ENCODE measurements at places on chromosomes 7 and 10.
A peak's percentile ranks its signal among the peaks of the same experiment; 100 is the strongest.

GRCh38 chr10:65501259-65501658 is 1424.6 kb upstream of the LRRTM3 start:
- DNase-seq, result no peak

- peak; percentile 97 for DNase-seq
Measured at GRCh38 chr10:80158598-80159127, 26.1 kb downstream of the PLAC9 start.

- no peak for DNase-seq
Measured at GRCh38 chr7:115058726-115059125, 136.8 kb downstream of the MDFIC start.

- no peak for DNase-seq
Measured at GRCh38 chr7:94612661-94613060, 43.3 kb downstream of the SGCE start.

DNA sequence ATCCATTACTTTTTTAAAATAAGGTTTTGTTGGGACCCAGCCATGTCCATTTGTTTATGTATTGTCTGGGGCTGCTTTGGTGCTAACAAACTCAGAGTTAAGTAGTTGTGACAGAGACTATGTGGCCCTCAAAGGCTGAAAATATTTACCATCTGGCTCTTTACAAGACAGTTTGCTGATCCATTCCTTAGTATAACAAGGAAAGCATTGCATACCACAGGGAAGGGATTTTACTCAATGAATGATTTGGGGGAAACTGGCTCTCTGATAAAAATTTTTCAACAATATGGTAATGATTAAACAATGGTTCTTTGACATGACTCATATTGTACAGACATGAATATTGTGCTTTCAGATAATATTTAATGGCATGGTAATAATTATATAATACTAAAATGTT is 738.1 kb downstream of the KCNMA1 start:
- no peak for DNase-seq

- DNase-seq, result peak; percentile 69
Measured at GRCh38 chr7:18117482-18117881, 89.8 kb upstream of the PRPS1L1 start.

DNA sequence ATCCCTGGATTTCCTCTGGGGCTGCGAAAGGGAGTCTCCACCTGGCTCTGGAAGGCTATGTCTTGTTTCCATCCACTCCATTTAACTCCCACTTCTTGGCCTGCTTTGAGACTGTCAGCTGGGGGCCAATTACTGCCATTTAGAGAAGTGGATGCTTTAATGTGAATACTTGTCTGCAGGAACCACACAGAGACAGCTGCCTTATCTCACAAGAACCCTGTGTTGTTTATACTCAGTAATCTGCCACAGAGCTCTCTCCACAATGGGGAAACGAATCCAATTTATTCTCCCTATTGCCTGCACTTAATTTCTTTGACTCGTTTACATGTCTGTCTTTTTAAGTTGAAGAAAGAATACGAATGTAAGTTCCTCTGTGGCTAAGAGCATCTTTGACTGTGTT is 787.0 kb upstream of the C7orf33 start:
- DNase-seq, result no peak

- peak; percentile 27 for DNase-seq
Measured at GRCh38 chr7:157564517-157565177, 227.8 kb downstream of the DNAJB6 start.

DNA sequence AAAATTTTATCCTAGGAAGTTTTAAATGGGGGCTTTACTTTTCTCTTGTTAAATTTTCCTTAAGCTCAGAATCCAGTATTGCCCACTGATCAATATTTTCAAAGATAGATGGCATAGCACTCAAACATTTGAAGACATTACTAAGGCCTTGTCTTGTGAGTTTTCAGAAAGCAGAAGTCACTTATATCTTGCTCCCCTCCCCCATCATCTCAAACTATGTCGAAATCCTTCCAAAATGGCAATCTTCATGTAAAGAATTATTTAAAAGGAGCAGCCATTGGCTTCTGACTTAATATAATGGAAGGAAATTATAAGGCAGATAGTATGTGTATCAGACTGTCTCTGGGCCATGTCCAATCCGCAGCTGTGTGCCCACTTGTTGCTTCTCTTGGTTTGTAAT is 553.5 kb upstream of the C7orf33 start:
- no peak for DNase-seq

DNA sequence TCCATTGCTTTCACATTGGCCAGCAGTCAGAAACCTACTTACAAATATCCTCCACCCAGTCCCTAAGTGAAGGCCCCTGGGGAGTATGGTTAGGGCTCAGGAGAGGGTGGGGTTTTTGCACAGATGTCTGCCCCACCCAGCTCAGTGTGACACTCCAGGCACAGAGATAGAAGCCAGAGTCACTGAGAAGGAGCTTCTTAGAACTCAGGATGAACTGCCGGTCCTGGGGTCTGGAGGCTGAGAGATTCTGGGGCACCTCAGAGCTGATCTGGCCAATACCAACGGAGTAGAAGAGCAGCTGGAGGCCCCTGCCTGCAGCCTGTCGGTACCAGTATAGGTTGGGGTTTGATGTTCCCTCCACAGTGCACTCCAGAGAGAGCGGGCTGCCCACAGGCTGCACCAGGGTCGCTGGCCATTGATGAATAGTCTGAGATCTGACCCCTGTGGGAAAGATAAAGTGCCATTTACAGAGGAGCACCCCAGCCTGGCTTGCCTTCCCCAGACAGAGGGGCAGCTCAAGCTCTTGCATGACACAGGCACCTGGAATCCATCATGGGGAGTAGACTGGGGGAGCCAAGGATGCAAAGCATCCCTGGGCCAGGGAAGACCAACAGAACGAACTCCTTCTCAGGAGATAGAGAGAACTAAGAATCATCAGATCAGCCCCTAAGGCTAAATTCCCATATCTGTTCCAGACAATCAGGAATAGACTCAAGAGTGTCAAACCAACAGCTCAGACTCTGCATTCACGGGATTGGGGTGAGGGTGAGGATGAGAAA is 41.9 kb downstream of the PRSS2 start:
- peak; percentile 6 for DNase-seq

GRCh38 chr7:20359341-20359963 is 28.8 kb downstream of the ITGB8 start:
- no peak for DNase-seq

DNA sequence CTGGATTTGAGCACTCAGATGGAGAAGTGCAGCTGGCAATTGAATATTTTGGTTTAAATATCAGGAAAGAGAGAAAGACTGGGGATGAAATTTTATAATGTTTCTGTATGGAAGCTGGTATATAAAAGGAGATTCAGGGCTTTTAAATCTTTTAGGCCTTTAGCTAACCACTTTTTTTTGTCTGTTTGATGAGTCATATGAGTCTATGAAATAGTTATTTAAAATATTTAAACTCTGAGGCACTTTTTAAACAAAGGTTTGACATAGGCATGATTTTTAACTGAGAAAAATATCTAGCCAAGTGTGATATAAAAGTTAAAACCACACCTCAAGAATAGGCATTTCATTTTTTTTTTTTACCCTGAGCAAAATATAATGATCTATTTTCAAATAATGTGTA is 944.3 kb downstream of the GATA3 start:
- no peak for DNase-seq

DNA sequence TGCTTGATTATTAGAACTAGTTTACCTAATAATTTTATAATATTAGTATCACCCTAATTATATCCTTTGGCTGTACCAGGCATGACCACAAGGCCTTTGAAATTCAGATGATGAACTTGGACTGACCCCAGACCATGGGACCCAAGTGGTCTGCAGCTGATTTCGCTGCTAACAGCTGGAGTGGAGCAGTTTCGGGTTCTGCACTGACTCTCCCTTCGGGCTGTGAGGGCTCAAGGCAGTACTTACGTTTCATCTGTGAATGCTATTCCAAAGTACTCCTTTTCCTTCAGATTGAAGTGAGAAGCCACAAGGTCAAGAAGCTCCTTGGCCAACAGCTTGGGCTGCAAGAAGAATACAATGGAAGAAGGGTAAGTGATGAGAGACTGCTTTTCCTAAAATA is 223.8 kb downstream of the PRPF18 start:
- no peak for DNase-seq

GRCh38 chr7:70607759-70608158 is 524.2 kb upstream of the GALNT17 start:
- DNase-seq, result no peak

- peak; percentile 50 for DNase-seq
Measured at GRCh38 chr10:114042895-114043531, 653 bp upstream of the ADRB1 start.

GRCh38 chr10:76456197-76456596 is 1024.8 kb downstream of the LRMDA start:
- peak; percentile 7 for DNase-seq

- no peak for DNase-seq
Measured at GRCh38 chr10:100984672-100985177, 2.6 kb downstream of the MRPL43 start.

DNA sequence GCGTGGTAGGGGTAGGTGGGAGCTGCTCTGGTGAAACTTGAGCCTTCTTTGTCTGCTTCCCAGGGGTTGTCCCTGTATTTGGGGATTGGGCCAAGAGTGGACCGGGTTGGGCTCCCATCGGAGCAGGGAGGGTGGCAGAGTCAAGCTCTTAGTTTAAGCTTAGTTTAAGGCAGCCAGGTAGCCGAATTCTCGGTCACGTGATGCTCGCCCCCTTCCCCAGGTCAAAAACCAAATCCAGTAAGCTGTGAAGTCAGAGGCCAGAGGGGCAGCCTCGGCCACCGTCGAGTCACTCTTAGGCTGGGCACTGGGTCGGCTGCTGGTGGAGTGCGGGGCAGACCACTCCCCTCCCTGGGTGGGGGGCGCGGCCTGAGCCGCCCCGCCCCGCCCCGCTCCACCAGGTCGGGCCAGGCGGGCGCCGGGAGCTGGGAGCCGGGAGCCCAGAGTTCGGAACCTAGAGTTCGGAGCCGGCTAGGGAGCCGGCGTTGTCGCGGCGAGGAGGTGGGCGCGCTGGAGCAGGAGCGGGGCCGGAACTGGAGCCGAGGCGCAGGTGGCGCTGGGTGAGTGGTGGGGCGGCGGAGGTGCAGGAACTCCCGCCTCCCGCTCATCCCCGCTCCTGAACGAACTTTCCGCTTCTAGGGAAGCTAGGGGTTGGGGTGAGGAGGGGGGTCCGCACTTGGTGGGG is 2.8 kb upstream of the LZTS2 start:
- DNase-seq, result peak; percentile 42

- DNase-seq, result no peak
Measured at GRCh38 chr10:122484276-122485060, 23.1 kb downstream of the HTRA1 start.

- no peak for DNase-seq
Measured at GRCh38 chr7:141704112-141704511, 2.1 kb upstream of the DENND11 start.

GRCh38 chr7:17679458-17679857 is 260.8 kb downstream of the SNX13 start:
- peak; percentile 65 for DNase-seq

DNA sequence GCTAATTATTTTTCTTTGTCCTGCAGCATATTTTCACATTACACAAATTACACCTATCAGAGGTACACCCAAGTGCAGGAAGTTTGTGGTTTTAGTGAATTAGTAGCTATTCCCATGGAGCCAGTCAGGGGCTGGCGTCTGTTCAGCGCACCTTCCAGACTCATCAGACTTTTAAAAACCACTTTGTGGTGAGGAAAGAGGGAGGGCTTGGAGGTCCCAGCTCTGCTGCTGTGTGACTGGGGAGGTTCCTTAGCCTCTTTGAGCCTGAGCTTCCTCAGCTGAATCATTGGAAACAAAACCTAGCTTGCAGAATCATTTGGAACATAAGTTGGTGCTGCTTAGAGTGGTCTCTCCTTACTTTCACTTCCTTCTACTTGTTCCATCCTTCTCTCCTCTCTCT is 175.4 kb downstream of the SORCS3 start:
- DNase-seq, result no peak

DNA sequence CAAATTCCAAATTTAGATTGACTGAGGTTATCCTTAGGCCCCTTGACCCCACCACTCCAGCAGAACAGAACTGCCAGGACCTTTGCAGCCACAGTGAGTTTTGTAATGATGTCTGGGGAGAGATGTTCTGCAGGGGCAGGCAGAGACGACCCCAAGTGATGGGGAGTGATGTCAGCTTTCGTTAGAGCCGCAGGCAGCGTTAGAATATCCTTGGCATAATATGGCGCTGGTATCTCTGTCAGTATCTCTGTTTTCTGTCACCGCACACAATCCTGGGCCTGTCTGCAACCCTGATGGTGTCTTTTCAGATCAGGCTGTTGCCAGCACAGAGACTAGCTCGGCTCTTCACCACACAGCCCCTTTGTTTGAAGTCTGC is 1083.6 kb downstream of the KCNMA1 start:
- DNase-seq, result no peak

DNA sequence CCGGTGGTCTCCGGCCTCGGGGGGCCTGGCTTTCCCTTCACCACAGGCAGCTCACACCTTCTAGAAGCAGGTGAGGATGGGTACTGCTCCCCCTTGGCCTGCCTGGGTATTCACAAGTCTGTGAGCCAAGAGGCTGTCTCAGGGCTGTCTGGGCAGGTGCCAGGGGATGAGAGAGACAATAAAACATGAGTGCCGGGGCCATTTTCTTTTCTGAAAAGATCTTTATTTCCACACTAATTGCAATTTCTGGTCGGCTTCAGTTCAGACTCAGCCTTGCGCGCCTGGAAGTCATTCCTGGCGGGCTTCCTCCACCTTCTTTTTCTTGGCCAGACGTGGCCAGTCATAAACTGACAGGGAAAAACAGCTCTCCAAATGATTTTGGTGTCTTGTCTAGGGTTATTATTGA is 171.2 kb downstream of the ARHGAP12 start:
- DNase-seq, result no peak
